ENCODE measurements at places on chromosomes 2 and 18.
A peak's percentile ranks its signal among the peaks of the same experiment; 100 is the strongest.

GRCh38 chr2:214378455-214379103 is 32.3 kb upstream of the VWC2L start:
- no peak for DNase-seq

DNA sequence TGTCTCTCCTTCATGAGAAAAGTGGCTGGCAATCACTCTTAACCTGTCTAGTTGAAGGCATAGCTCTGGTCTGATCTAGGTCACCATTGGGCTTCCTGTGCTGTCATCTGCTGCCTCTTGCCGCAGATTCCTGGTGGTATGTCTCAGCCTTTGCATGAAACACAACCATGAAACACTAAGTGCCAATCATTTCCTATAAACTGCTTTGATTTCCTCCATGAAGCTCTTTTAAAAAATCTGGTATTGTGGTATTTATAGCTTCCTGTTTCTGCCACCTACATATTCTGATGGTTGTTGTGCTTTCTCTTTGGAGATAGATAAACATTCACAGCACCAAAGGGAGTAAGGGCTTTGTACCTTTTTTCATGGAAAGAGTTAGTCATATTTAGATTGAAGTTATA is 120.0 kb upstream of the EPC2 start:
- no peak for DNase-seq

GRCh38 chr2:18149660-18150246 is 271.3 kb downstream of the KCNS3 start:
- no peak for DNase-seq

DNA sequence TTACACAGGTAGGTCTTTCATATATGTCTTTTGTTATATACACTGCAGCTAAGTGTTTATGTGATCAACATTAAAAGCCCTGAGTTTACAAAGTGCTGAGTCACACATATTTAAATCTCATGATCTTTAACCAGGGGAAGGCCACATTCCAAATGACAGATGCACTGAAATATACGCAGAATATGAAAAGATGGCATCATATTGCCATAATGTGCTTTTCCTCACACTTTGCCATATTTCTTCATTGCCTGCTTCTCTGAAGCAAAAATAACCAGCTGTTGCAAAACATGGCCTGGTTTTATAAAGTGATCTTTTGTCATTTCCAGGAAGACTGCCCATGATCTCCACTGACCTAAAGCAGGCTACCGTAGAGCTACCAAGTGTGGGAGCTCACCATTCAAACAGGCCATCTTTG is 93.5 kb upstream of the MAPRE2 start:
- DNase-seq = no peak

GRCh38 chr2:60657673-60658072 is 98.4 kb upstream of the PAPOLG start:
- no peak for DNase-seq

- no peak for DNase-seq
These were observed 128.1 kb upstream of the PDE1A start for GRCh38 chr2:182554950-182555349.

- DNase-seq = peak; percentile 97
These were observed 13.3 kb downstream of the CHPF start for GRCh38 chr2:219530048-219530963.

DNA sequence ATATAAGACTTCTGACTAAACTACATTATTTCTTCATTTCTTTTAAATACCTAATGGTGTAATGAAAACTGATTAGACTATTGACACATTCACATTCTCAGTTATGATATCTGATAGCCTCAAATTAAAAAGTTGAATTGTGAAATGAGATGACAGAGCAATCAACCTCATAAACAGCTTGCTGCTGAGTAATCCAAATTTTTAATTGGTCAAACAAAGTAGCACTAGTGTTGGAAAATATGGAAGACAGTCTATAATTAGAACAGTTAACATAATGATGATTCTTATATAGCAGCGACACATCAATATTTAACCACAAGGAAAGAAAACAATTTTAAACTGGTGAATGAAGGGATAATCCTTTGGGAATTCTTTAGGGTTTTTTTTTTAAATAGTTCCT is 91.9 kb upstream of the LRP1B start:
- no peak for DNase-seq

GRCh38 chr2:232575404-232575746 is 24.9 kb downstream of the EIF4E2 start:
- no peak for DNase-seq

GRCh38 chr2:85786865-85787264 is 33.1 kb downstream of the ATOH8 start:
- DNase-seq = no peak

GRCh38 chr2:21754164-21754788 is 630.5 kb downstream of the TDRD15 start:
- DNase-seq = no peak

GRCh38 chr2:128449226-128450061 is 130.8 kb upstream of the HS6ST1 start:
- DNase-seq = no peak

- DNase-seq = no peak
These were observed 245.8 kb downstream of the KCNE4 start for GRCh38 chr2:223297788-223298187.

DNA sequence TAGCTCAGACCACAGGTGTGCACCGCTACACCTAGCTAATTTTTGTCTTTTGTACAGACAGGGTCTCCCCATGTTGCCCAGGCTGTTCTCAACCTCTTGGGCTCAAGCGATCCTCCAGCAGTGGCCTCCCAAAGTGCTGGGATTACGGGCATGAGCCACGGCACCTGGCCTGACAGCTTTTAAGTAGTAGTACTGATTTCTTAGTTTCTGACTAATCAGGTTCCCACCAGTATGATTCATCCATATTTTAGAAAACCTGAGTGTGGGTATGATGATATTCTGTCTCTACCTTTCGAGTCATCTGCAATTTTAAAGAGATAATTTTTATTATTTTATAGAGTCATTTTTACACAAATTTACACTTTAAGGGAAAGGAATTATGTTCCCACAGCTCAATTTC is 46.4 kb upstream of the GULP1 start:
- DNase-seq = no peak

- DNase-seq = no peak
These were observed 98.0 kb downstream of the TRABD2A start for GRCh38 chr2:84782717-84783442.

DNA sequence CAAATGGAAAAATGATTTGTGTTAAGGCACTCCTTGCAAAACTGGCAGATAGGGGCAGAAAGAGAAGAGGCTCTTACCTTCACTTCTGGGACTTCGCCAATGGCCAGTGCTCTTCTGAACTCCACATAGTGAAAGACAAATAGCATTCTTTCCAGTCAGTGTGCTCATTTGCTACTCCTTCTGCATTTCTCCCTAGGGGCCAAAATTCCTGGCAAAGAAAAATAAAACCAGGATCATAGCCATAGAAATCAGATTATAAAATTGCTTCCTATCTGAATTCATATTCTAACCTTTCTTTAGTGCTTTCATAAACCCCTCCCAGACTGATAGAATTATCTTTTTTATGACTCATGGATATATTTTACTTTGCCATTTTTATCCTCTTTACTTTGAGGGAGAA is 56.9 kb upstream of the PELI1 start:
- no peak for DNase-seq

GRCh38 chr2:195392446-195393336 is 264.3 kb upstream of the SLC39A10 start:
- no peak for DNase-seq

- no peak for DNase-seq
These were observed 41.4 kb upstream of the UPP2 start for GRCh38 chr2:158060160-158060834.

DNA sequence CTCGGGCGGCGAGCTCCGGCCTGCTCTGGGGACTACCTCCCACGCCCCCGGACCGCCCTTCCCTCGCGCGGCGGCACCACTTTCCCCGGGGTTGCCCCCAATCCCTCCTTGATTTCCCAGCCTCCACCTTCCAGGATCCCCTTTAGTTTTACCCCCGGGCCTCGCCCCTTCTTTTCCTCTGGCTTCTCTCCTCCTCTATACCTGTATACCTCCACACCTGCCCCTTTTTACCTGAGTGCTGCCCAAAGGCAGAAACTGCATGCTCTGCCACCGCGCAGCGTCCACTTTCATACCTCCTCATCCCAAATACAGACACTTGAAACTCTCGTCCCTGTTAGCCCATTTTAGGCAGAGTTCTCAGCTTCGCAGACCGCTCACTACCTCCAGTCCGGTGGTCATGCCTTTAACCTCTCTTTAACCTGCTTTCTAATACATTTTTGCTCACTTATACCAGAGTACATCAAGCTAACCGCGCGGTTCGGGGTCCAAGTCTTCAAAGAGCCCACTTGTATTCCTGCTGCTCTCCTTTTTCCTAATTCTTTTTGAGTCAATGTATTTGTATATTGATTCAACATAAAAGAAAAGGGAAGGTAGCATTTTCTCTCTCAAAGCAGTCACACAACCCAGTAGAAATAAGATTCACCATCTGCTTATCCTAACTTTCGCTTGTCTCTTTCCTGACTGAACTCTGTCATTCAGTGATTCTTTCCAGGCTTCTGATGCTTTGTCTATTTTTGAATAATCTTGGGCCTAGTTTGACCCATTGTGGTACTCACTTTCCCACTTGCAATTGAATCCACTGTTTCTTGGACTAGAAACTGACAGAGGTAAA is 901 bp downstream of the SPOPL start:
- DNase-seq = no peak

DNA sequence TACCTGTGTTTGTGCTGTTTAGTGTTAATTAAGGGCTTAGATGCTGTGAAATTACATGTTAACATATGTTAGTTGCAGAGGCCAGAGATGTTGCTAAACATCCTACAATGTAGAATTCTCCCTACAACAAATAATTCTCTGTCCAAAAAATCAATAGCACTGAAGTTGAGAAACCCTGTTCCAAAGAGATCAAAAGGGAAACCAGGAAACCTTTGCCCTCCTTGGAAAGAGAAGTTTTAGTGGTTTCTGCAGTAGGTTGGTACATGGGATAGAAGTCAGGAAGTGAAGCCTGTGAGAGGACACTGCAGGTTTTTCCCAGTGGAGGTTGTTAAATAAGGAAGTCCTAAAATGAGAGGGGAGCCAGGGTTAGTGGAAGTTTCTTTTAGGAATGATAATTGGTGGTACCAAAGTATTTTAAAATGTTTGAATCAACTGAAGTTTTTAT is 6.3 kb upstream of the RMDN2 start:
- no peak for DNase-seq

- DNase-seq = no peak
These were observed 385.8 kb upstream of the TRIB2 start for GRCh38 chr2:12330916-12331315.

- DNase-seq = no peak
These were observed 185.4 kb upstream of the SKOR2 start for GRCh38 chr18:47436871-47437270.

DNA sequence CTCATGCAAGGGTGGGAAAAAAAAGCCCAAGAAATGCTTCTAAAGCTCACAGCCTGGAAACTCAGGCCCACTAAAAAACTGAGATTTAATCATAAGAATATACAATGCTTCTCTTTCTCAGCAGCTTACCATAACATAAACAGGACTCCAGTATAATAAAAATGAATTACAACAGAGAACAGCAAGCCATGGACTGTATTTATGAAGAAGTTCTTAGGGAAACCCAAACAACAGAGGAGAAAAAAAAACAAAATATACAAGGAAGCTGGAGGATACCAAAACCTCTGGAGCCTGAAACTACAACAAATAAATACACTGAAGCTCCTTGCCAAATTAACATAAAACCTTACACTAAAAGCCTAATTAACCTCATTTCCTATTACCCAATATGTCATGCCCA is 187.8 kb downstream of the RDH14 start:
- no peak for DNase-seq

DNA sequence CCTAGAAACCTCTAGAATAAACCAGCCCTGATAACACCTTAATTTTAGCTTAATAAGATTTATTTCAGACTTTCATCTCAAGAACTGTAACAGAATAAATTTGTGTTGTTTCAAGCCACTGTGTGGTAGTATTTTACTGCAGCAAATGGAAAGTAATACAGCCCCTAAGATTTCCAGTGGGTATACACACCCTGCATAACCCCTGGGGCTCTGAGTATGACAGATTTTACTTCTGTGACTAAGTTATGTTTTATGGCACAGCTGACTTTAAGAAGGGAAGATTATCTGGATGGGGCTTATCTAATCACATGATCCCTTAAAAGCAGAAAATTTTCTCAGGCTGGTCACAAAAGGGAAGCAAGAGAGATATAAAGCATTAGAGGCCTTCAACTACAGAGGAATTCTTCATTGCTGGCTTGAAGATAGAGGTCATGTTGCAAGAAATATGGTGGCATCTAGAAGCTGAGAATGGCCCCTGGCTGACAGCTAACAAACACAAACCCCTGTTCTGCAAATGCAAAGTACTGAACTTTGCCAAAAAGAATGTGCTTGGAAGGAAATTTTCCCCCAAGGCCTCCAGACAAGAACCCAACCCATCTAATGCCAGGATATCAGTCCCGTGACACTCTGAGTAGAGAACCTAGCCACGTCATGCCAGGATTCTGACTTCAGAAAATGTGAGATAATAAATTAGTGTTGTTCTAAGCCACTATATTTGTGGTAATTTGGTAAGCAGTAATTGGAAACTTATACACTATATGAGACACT is 67.8 kb upstream of the SLC9A2 start:
- no peak for DNase-seq

DNA sequence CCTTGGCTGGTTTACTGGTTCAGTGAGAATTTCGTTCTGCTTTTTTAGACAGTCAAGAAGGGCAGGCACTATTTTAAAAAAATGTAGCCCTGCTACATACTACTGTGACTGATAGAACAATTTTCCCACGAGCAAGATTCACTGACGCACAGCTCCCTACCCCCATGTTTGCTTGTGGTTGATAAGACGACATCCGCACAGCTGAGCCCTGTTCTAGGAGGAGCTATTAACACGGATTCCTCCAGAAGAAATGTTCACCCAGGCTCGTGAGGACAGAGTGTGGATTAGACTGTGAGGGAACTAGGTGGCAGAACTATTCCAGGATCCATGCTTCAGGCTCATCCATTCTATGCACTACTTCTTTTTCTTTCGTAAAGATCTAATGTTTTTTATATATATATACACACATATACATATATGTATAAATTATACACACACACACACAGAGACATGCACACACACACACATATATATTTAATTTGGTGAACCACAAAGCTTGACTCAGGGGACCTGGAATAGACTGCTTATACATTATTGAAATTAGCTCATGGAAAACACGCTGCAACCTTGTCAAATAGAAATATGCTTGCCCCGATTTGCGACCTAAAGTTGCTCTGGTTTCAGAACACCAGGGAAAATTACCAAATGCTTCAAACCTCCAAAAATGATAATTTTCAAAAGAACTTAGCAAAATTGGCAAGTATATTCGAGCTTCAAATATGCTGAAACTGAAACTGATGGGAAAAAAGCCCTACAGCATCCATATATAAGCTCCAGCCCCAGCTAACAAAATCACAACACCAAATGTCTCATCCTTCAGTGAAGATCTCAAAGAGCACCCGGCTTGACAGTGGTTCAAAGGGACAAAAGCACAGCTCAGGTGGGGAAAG is 370.4 kb downstream of the SOCS6 start:
- DNase-seq = no peak

- DNase-seq = no peak
These were observed 1802.0 kb downstream of the SUCLG1 start for GRCh38 chr2:82657106-82657505.

Data from neural crest cell (in vitro differentiated cells).